Stimulated activated CD4-positive, alpha-beta T cell treated with anti-CD3 and anti-CD28 coated beads, Interleukin-4, amount 100 ng/mL, for 24 hours (primary cell): ENCODE measurements at places on chromosomes 6 and 20.

DNA sequence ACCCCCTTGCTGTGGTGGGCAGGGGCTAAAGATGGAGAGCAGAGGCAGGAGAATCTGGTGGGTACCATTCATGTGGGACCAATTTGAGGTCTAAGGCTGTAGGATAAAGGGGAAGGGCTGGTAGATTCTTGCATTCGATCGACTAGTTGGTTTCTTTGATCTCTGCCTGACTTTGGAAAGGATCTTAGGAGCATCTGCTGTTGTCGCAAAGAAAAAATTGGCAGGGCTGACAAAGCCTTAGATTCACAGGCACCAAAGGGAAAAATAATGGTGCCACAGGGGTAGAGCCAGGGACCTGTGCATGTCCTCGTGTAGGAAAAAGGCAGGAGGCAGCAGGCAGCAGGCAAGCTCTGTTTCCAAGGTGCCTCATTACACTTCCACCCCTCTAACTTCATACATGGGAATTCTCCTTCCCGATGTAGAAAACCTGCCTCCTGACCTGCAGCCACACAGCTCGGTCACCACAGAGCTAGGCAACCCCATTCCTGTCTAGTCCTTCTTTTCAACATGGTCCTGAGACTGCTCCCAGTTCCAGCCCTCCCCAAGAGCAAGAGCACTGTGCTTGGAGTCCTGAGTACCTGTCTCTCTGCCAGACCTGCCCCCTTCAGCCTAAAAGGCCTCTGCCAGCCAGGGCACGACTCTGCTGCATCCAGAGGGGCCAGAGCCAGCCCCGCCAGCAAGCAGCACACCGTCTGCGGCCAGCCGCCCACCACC, 71.9 kb downstream of the FGD2 start:
- DNase-seq, result no peak

GRCh38 chr6:129586815-129587214, 123.2 kb downstream of the ARHGAP18 start:
- DNase-seq, result no peak

DNA sequence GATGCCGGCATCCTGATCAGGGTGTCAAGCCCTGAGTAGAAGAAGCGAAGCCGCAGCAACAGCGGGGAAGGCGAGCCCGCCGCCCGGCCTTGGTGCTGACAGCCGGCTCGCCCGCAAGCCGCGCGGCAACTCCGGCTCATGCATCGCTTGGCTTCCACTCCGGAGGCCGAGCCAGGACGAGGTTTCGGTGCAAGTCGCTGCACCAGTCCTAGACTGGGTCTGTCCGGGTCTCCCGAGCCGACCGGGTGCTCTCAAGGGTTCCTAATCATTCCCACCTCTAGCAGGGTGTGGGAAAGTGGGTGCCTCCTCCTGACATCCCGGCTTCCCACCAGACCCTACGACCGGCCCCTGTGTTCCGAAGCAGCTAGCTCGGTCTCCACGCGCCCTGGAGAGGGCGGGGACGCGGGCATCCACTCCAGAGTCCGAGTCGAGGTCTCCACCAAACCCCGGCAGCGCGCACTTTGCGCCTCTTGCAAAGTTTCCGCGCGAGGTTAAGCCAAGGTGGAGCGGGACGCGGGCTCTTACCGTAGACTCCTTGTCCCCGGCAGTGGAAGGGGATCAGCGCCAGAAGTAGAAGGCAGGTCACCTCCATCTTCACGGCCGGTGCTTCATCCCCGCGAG, 1.4 kb downstream of the MDGA1 start:
- DNase-seq, result peak; percentile 23

GRCh38 chr6:87334683-87335082, 5.6 kb upstream of the GJB7 start:
- no peak for DNase-seq

DNA sequence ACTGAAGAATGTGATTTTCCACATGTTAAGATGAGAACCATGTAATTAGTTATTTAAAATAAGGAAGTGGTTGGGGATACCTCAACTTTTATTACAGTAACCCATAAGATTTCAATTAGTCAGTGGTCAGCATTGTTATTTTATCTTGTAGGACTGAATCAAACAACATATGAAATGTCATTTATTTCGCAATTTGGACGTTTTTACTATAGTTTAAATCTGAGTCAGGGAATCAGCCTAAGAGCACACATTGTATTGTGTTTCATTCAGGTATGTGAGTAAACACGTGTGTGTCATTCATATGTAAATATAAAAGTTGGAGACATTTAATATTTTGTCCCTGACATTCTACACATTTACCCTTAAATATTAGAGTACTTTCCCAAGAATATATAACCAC, 1418.7 kb downstream of the GRIK2 start:
- DNase-seq, result no peak

DNA sequence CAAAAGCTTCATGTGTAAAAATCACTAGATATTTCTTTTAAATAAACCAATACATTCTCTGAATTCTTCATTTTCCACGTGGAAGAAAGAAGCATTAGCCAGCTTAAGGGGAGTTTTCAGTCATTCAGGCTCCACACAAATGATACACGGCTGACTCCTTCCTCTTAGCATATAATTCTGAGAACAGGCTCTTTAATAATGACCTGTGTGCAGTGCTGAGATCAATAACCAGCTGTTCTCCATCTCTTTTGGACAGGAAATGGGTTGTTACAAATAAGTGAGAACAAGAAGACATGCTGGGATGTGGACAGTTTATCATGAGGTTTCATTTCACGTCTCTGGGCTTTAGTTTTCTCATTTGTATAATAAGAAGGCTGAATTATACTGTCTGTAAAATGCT, 146.9 kb upstream of the C6orf118 start:
- no peak for DNase-seq

DNA sequence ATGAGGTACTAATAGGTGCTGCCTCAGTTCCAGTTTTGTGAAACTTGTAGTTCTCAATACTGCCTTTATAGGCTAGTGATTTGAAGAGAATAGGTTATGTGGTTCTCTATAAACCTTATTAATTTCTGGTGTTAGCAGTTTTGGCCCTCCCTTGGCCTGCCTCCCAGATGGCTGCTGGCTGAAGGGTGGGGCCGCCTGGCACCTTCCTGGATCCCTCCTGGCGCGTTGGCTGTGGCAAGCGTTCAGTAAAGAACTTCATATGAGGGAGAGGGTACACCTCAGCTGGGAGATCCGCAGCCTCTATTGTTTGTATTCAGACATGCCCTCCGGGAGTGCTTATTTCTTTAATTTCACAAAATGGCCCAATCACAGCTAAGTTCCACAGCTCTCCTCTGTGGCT, 51.9 kb downstream of the FAM120B start:
- DNase-seq, result no peak

- no peak for DNase-seq
Measured at GRCh38 chr20:41278936-41279335, 38.6 kb downstream of the ZHX3 start.

- no peak for DNase-seq
Measured at GRCh38 chr6:137210903-137211302, 8.3 kb downstream of the IFNGR1 start.

GRCh38 chr6:142907544-142907943, 37.4 kb downstream of the HIVEP2 start:
- DNase-seq, result no peak

DNA sequence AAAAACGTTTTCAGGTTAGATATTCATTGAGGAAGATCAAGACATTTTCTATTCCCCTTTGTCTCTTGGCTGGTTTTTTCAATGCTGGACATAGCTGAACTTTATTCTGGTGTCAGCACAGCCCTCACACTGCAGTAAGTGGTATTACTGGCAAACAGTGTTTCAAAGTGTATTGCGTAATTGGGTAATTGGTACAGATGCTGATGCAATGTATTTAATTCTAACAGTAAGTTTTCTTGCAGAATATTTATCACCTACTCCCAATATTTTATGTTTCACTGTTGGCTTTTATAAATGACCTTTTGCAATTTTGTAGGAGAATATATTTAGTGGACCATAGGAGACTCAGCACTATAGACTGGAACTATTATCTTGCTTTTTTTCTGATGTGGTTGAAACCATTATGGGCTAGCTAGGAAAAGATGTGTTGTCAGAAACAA, 287.6 kb upstream of the SOX4 start:
- DNase-seq, result no peak

DNA sequence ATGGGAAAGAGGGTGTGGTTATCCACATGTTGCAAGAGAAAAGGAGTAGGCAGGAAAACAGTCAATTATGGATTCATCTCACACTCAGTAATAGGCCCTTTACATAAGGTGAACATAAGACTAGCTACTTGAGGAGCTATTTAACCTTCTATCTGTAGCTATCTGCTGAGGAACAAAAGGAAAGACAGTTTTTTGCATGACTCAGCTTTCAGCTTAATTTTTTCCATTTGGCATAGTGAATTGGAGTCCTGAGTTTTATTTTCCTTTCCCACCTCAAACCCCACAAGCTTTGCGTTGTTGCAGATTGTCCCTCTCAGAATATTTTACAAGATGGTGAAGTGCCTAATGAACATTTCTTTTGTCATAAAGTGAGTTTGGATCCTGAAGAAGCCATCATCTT, 32.4 kb downstream of the UBD start:
- DNase-seq, result no peak

DNA sequence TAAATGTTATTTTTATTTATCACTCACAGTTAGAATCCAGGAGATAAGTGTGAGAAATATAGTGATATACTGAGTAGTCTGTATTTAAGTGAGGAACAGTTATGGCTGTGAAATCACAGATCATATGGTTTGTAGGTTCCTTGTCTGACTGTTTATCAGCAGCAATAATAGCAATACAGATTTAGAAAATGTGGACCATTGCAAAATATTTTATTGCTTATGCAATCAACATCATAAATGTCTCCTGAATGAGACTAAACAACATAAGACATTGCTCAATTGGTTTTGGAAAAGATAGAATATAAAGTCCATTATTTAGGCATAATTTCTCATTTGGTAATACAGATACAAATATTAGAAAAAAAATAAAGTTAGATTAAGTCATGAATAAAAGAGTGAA, 43.7 kb downstream of the CCDC170 start:
- no peak for DNase-seq

DNA sequence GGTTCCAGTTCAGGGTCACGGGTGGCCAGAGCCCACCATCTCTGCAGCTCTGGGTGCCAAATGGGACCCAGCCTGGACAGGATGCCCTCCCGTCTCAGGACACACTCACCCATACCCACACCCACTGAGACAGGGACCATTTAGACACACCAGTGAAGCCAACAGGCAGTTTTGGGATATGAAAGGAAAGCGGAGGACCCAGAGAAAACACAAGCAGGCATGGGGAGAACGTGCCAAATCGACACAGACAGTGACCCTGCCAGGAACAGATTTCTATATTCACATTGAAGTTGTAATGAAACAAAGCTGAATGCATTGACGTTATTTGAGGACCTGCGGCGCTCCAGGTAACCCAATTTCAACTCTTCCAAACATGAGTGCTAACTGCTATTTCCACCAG, 164.5 kb downstream of the DOK5 start:
- DNase-seq, result no peak

- DNase-seq, result no peak
Measured at GRCh38 chr20:46870041-46870440, 24.6 kb upstream of the EYA2 start.

- peak; percentile 48 for DNase-seq
Measured at GRCh38 chr20:1324598-1325172, 4.3 kb downstream of the SDCBP2 start.

DNA sequence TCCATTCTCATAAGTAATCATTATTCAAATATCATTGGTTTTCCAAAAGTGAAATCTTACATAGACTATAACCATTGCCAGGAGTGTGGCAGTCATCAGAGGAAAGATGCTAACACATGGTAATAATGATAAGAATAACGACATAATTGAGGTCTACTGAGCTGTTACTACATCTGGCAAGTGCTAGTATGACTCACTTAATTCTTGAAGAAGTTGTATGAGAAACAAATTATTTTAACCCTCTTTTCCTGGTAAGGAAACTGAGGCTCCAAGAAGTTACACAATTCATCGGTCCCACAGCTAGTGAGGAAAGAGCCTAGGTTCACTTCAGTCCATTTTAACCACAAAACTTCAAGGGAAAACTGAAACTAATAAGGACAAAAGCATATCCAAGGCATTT, 335.6 kb upstream of the BTBD3 start:
- DNase-seq, result no peak

DNA sequence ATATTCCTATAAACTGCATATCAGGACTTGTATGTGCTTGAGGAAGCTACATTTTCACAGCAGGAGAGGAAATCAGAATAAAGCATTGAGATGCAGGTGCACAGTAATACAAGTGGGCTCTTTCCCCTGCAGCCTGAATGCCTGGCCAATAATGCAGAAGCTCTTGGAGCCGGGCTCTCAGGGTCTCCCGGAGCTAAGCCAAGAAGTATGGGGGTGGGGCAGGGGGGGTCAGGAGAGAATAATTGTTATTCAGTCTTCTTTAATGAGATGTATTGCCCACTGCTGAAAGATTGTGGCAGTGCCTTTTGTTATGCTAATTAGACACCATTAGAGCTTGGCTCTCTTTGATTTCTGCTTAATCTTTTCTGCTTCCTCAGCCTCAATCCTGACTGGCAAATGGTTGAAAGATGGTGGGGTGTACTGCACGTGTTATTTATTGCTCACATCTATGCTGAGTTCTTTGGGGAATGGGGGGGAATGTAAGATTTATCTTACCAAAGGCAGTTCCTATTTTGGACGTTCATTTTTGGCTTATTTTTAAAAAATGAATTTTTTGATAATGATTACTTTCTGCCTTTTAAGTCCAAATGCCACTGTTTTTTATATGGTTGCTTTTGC, 407.6 kb upstream of the SOX4 start:
- DNase-seq, result no peak

GRCh38 chr6:44250067-44250717, 3.3 kb downstream of the HSP90AB1 start:
- DNase-seq, result no peak

- DNase-seq, result no peak
Measured at GRCh38 chr6:168045706-168046620, 33.0 kb downstream of the FRMD1 start.

DNA sequence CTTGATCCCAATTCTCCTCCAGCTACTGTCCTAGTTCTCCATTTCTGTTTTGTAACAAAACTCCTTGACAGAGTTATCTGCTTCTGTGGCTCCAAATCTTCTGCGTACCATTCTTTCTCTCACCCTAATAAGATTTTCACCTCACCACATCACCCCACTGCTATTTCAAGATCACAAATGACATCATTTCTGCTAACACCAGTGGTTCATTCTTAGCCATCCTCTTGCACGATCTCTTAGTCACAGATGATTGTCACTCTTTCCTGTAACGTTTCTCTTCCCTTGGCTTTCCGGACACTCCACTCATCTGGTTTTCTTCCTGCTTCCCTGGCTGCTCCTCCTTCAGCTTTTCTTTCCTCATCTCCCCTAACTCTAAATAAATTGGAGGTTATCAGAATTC, 56.8 kb upstream of the FABP7 start:
- no peak for DNase-seq

GRCh38 chr6:87692086-87692485, 9.9 kb downstream of the AKIRIN2 start:
- DNase-seq, result no peak

- no peak for DNase-seq
Measured at GRCh38 chr6:31610968-31611367, 4.1 kb upstream of the AIF1 start.
